T-helper 22 cell (primary cell): ENCODE measurements at places on chromosomes 12 and 14.

GRCh38 chr14:61223552-61223951, 57.6 kb downstream of the TMEM30B start:
- DNase-seq = no peak

GRCh38 chr12:1583421-1584078, 10.8 kb downstream of the FBXL14 start:
- peak; percentile 38 for DNase-seq

GRCh38 chr12:118682656-118683055, 298.7 kb upstream of the SRRM4 start:
- DNase-seq = no peak

DNA sequence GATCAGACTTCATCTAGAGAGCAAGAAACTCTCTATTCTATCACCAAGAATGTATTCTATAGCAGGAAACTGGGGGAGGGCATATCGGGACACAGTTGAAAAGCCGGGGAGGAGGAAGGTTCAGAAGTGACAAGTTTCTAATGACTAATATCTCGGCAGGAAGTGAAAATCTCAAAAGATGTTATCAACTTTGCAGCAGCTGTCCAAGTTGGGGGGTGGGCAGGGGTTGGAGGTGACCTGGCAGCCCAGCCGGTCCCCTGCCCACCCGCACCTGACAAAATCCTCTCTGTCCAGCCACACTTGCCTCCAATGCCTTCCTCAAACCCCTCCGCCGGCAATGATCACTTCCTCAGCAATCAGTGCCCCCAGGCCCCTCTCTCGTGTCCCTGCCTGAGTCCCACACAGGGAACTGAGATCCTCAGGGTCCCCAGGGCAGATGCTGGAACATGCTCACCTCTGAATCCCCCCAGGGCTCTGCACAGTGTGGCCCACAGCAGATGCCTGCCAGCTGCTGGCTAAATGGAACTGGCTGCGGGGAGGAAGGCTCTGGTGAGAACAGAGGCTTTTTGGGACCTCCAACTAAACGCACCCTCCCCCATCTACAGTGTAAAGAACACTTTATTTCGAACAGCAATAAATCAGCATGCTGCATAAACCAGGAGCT, 43.9 kb downstream of the CCDC88C start:
- peak; percentile 62 for DNase-seq

- DNase-seq = no peak
Observed at GRCh38 chr14:64081174-64081746, 212.9 kb downstream of the ESR2 start.

GRCh38 chr12:10968765-10969456, 17.8 kb downstream of the TAS2R50 start:
- DNase-seq = no peak

- DNase-seq = no peak
Observed at GRCh38 chr12:93151079-93151762, 222.1 kb upstream of the EEA1 start.

DNA sequence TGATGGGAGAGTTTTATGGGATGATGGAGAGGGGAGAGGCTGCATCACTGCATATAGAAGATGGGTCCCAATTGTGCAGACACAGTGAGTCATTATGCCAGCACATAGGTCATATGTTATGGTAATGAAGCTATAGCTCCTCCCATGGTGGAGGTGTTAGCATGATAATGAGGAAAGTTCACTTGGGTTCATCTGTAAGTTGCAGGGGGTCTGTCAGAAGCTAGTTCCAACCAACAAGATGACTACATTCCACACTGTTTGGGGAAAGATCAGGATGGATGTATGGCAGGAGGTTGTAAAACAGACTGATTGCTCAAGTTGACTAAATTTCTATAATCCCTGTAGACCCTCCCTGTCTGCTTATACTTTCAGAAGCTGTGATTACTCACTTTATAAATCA, 561.3 kb downstream of the C12orf50 start:
- no peak for DNase-seq

GRCh38 chr12:13002301-13003097, 2.4 kb upstream of the HEBP1 start:
- DNase-seq = no peak

- no peak for DNase-seq
Observed at GRCh38 chr12:29309320-29309902, 71.6 kb downstream of the ERGIC2 start.

GRCh38 chr12:62211510-62211909, 48.7 kb upstream of the USP15 start:
- DNase-seq = no peak

DNA sequence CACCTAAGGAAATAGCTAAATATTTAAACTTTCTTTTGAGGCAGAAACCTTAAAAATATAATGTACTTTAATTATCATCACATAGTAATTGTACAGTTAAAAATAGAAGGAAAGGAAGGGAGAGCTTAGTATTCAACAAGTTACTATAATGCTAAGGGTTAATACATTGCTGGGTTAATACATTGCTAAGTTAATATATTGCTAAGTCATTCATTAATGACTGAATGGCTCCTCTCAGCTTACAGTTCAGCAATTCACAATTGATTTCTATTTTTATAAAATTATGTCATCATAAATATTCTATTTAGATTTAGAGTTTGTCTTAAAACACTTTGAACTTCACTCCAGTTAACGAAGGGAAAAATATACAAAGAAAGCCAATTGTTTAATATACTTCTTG, 207.9 kb downstream of the BMP4 start:
- DNase-seq = no peak

GRCh38 chr14:74514471-74514941, 20.9 kb downstream of the ISCA2 start:
- no peak for DNase-seq

GRCh38 chr12:57241402-57242310, 9.3 kb downstream of the STAC3 start:
- DNase-seq = no peak

- DNase-seq = peak; percentile 1
Observed at GRCh38 chr12:15268927-15269552, 47.8 kb upstream of the RERG start.

- DNase-seq = no peak
Observed at GRCh38 chr12:119660076-119660475, 7.9 kb upstream of the PRKAB1 start.

GRCh38 chr14:105015242-105015641, 5.6 kb downstream of the CDCA4 start:
- no peak for DNase-seq
